ENCODE measurements at places on chromosomes 13 and 19. TPM values are rescaled to one million over a fixed set of nuclear protein-coding genes. Genes with fewer than 3 reads are reported as not detected.

- DNase-seq = no peak
Observed at GRCh38 chr13:36639610-36640009, 34.2 kb upstream of the SERTM1 start.

DNA sequence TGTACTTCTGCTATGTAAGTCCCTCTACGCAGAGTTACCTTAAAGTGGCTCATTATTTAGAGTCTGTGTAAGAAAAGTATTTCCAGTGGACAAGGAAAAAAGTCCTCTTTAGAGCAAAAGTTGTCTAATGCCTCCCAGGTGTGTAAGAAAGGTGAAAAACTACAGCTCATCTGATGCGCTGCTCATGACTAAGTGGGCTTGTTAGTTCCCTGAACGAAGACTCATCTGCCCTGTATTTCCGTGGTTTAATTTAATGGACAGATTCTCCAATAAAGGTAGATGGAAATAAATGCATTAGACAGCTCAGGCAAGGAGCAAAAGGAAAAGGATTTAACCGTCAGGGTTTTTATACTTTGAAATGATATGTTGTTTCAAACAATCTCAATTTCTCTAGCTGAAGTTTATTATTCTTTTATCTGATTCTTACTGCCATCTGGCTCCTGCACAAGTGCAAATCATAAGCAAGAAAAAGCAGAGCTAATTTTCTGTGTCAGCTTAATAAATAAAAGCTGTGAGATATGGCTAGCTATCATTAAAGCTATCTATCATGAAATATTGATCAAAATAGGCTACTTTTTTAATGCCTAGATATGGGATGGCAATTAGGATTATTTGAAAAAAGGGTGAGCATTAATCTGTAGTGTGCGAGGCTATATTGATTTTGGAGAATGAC is 73.7 kb upstream of the PCDH9 start:
- DNase-seq = no peak

DNA sequence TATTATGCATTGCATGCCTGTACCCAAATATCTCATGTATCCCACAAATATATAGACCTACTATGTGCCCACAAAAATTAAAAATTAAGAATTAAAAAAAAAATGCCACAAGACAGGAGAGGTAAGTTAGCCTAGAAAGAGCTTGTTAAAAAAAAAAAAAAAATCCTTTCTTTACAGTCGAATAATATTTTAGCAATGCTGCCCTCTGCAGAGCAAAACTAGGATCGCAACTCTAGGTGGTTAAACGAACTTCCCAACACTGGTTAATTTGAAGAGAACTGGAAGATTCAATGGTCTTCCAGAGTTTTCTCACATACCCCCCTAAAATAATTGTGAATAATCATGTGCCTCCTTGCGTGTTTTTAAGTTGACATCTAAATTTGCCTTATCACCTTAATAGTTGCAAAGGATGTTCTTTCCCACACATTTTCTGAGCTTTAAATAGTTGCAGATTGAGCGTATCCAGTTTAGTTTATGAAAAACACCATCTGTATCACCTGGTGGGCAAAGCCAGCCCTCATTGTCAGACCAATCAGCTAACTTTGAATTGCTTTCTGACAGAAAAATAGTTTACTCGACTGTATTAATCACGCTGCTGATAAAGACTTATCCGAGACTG is 47.4 kb upstream of the RCBTB2 start:
- peak; percentile 75 for DNase-seq

DNA sequence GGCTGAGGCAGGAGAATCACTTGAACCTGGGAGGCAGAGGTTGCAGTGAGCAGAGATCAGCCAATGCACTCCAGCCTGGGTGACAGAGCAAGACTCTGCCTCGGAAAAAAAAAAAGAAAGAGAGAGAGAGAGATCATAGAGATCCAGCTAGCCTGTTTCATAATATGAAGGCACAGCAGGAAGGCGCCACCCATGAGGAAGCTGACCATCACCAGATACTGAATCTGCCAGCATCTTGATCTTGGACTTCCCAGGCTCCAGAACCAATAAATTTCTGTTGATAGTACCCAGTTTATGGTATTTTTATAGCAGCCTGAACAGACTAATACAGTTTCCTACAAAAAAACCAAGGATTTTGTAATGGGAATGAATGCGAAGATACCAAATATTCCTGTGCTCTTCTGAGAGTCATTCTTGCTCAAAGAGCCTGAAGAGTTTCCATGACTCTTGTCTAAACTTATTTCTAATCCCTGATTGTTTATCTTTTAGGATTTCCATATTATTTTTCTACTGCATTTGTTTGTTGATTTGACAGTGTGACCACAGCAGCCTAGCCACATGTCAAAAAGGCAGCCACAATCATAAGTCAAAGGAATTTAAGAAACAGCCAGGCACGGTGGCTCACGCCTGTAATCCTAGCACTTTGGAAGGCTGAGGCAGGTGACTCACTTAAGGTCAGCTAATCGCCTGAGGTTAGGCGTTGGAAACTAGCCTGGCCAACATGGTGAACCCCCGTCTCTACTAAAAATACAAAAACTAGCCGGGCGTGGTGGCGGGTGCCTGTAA is 37.7 kb upstream of the PDCD5 start:
- peak; percentile 83 for DNase-seq

DNA sequence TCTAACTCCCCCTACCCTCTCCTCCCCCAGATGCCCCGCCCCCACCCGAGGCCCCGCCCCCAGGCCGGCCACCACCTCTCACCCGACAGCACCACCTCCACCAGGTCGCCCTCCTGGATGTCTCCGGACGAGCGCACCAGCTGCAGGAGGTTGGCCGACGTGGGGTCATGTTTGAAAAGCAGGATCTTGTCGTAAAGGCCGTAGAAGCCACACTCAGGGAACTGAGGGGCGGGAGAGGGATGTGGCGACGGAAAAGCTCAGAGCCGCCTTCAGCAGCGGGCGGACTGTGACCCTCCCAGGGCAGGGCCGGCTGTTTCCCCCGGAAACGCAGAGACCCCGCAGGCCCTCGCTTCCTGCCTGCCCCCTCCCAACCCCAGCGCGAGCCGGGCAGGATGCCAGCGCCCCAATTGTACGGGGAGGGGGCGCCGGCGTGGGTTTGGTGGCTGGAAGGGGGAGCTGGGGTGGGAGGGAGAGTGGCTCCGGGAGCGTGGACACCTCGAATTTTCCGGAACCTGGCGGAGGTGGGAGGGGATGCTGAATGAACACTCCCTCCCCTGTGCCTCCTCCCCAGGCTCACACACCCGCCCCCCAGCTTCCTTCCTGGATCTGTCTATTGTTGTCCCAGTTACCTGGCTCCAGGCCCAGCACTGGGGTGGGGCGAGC is 3.0 kb downstream of the PRKD2 start:
- peak; percentile 96 for DNase-seq

DNA sequence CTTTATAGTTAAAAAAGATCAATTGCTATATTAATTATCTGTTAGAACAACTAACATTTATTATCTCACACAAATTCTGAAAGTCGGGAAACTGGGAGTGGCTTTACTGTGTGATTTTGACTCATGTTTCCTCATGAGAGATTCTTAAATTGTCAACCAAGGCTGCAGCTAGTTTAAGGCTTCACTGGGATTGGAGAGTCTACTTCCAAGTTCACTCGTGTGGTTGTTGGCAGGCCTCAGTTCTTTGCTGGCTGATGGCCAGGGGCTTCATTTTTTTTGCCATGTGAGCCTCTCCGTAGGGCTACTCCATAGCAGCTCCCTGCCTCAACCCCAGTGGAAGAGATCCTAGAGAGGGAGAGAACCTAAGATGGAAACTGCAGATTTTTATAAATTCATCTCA is 24.5 kb upstream of the LPAR6 start:
- DNase-seq = peak; percentile 44

DNA sequence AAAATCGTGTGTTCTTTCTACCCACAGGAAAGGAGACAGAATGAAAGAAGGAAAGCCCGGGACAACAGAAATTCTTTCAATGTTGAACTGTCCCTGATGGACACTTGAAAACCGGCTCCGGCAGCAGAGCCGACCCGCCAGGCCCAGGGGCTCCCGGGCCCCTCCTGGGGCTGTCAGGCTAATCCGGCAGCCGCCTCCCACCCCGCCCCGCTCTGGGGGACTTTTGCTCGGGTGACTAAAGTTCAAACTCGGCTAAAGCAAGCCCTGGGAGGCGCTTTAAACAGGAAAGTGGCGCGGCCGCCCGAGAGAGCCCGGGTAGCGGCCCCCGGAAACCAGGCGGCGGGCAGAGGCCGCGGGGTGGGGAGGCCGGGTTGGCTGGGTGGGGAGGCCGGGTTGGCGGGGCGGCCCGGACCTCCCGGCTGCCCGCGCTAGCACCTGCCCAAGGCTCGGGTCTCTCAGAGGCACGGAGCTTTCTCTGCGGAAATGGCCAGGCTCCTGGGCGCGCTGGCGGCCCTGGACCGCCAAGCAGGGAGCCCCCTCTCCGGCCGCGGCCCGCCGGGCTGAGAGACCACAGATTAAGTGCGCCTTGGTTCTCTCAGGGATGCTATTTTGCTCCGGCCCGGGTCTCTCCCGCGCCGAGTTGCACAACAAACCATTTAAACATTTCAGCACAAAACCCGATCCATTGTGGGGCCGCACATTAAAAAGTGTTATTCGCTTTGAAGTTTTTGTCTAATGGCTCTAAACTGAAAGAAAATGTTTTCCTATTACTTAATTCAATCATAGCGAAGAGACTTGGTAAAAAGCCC is 2.6 kb upstream of the GSX1 start:
- no peak for DNase-seq

DNA sequence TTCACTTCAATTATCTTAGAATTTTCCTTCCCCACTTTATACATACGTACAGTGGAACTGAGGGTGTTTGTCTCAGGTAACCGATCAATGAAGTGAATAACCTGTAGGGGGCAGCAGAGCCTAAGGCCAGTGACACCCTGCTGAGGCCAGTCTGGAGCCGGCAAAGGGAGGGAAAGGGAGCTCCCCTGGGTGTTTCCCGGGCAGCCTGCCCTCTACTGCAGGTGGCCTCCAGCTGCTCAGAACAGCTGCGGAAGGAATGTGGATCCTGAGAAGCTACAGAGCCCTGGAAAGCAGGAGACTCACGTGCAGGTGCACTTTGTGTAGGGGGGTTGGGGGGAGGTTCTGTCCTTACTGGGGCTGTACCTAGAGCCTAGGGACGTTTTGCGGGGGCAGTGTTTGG is 832 bp upstream of the ZNF491 start:
- peak; percentile 57 for DNase-seq

DNA sequence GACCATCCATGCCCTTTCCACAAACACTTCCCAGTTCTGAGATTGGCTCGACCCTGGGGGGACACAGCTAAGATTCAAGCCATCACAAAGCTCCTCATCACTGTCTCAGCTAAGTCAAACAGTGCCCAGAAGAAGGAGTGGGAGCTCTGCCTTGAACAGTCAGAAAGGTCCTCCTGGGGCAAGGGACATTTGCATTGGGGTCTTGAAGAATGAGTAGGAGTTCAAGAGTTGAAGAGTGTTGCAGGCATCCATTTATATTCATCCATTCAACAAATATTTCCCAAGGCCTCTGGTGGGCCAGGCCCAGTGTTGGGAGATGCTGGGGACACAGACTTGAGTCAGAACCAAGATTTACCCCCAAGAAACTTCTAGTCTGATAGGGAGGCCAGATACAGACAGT is 6.5 kb downstream of the IGLON5 start:
- no peak for DNase-seq

DNA sequence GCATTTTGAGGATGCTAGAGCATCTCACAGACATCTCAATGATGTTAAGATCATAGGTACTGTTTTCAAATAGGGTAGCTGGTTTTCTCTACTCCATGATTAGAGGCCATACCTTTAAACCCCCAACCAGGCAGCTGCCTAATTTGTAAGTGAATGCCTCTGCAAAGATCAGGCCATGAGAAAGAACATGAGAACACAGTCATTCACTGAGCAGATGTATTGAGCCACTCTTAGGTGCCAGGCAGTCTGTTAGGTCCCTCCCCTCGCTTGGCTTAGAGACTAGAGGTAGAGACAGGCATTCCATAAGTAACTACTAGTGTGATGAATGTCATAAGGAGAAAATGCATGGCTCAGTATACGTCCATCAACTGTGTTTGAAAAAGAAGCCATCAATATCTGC is 410.0 kb downstream of the FGF9 start:
- DNase-seq = no peak

GRCh38 chr13:108102771-108103170 is 112.6 kb downstream of the LIG4 start:
- peak; percentile 26 for DNase-seq

DNA sequence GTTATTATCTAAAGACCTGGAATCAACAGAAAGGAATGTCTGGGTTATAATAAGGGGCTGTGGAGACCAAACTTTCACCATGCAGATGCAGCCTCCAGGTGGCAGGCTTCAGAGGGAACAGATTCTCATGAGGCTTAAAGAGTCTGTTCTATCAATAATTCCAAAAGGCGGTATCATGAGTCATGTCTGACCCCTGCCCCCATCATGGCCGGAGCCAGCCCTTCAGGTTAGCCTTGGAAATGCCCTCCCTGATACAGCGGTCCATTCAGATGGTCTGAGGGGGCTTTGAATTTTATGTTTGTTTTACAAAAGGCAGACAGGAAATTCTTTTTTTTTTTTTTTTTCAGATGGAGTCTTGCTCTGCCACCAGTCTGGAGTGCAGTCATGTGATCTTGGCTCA is 21.7 kb upstream of the LAMP1 start:
- DNase-seq = peak; percentile 57

GRCh38 chr13:76968041-76968440 is 19.7 kb downstream of the ACOD1 start:
- no peak for DNase-seq

GRCh38 chr13:50594276-50595051 is 249.0 kb downstream of the DLEU7 start:
- no peak for DNase-seq

GRCh38 chr13:55583953-55584593 is 1556.6 kb upstream of the PRR20A start:
- DNase-seq = no peak

GRCh38 chr19:54792814-54793213 is 10.6 kb upstream of the KIR2DL4 start:
- DNase-seq = peak; percentile 2

- peak; percentile 14 for DNase-seq
Observed at GRCh38 chr19:44308011-44308410, 3.2 kb upstream of the ZNF235 start.

DNA sequence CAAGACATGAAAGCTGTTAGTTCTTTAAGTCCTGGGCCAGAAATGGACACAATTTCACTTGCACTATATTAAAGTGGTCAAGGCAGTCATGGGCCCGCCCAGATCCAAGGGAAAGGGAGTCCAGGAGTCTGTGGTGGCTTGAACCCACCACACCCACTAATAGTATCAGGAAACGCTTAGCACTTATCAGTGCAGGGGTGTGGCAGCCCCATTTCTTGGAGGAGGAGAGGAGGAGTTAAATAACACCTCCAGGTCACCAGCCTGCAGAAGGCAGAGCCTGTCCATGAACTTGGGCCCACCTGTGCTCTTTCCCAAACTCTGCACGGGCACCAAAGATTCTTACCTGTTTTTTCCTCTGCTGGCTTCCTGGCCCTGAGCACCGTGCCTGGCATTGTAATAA is 5.4 kb upstream of the NTN5 start:
- DNase-seq = no peak

Gene TUBB4A
- not detected for total RNA-seq

Gene MUC16
- total RNA-seq = 0.05 TPM

Gene PPP6R1
- 70.6 TPM for total RNA-seq

Gene EDNRB
- not detected for total RNA-seq

Measured in MCF 10A (cell line).